Thoracic aorta endothelial cell (primary cell): ENCODE measurements at places on chromosomes 11 and 22. TPM values are rescaled to one million over a fixed set of nuclear protein-coding genes. Genes with fewer than 3 reads are reported as not detected.

CD6 gene
- total RNA-seq, result not detected in 2 replicates

GGTLC3 gene
- total RNA-seq, result not detected in 2 replicates

SYT12 gene
- not detected in 2 replicates for total RNA-seq

RELT gene
- 7.4 and 8.0 TPM in 2 replicates for total RNA-seq

SLC5A4 gene
- 0.93 and 1.1 TPM in 2 replicates for total RNA-seq

OR10A2 gene
- total RNA-seq, result not detected in 2 replicates

PVALB gene
- total RNA-seq, result not detected in 2 replicates

OR10V1 gene
- total RNA-seq, result not detected in 2 replicates

TPBGL gene
- 0.07 TPM in 1 of 2 replicates, not detected in the other for total RNA-seq

TSPAN32 gene
- total RNA-seq, result not detected in 2 replicates

SLC22A8 gene
- total RNA-seq, result not detected in 2 replicates

ROBO4 gene
- total RNA-seq, result 265 and 303 TPM in 2 replicates

KCNJ1 gene
- under 0.01 TPM in 1 of 2 replicates, not detected in the other for total RNA-seq

CARD16 gene
- 23.5 and 29.5 TPM in 2 replicates for total RNA-seq

DDB1 gene
- total RNA-seq, result 233 and 251 TPM in 2 replicates

TESMIN gene
- 2.1 and 2.4 TPM in 2 replicates for total RNA-seq

STK33 gene
- total RNA-seq, result 0.53 and 1.1 TPM in 2 replicates

ANGPTL5 gene
- total RNA-seq, result 0.13 TPM in 1 of 2 replicates, not detected in the other

ATM gene
- 103 and 148 TPM in 2 replicates for total RNA-seq

SUSD2 gene
- 0.13 and 0.14 TPM in 2 replicates for total RNA-seq

MPZL2 gene
- total RNA-seq, result 112 and 218 TPM in 2 replicates

CREB3L1 gene
- 1.2 and 2.4 TPM in 2 replicates for total RNA-seq

ALKBH8 gene
- 14.1 and 15.3 TPM in 2 replicates for total RNA-seq

OR8I2 gene
- not detected in 2 replicates for total RNA-seq

GTSE1 gene
- total RNA-seq, result 27.0 and 45.3 TPM in 2 replicates

UPB1 gene
- total RNA-seq, result 0.07 and 0.40 TPM in 2 replicates

POU2AF2 gene
- not detected in 2 replicates for total RNA-seq

OR8B8 gene
- not detected in 2 replicates for total RNA-seq

MICALL1 gene
- total RNA-seq, result 49.0 and 49.1 TPM in 2 replicates

CALCB gene
- total RNA-seq, result not detected in 2 replicates

OR2AT4 gene
- total RNA-seq, result not detected in 2 replicates

NUP50 gene
- 99.2 and 105 TPM in 2 replicates for total RNA-seq

TENM4 gene
- total RNA-seq, result 0.13 and 0.14 TPM in 2 replicates

PTGDR2 gene
- total RNA-seq, result under 0.01 TPM in 1 of 2 replicates, not detected in the other

MRE11 gene
- total RNA-seq, result 25.7 and 38.6 TPM in 2 replicates
